Cardiac muscle cell (in vitro differentiated cells and primary cell): ENCODE measurements at places on chromosomes 5 and 9. TPM values are rescaled to one million over a fixed set of nuclear protein-coding genes. Genes with fewer than 3 reads are reported as not detected.
A peak's percentile ranks its signal among the peaks of the same experiment; 100 is the strongest.

SLC27A6 gene
- total RNA-seq = 41.3 and 64.0 TPM in 2 replicates

GRCh38 chr5:170393235-170393634, 4.1 kb upstream of the KCNMB1 start:
- no peaks in the 10 kb centered on the region for H3K27me3 ChIP-seq
- no peaks in the 10 kb centered on the region for H3K36me3 ChIP-seq
- H3K4me3 ChIP-seq = no peak overlapping the region
- DNase-seq = no peak

ZBED3 gene
- total RNA-seq = 2.3 and 4.3 TPM in 2 replicates

GRCh38 chr5:68007451-68007850, 208.1 kb upstream of the PIK3R1 start:
- no peaks in the 10 kb centered on the region for H3K4me1 ChIP-seq
- no peaks in the 10 kb centered on the region for H3K27me3 ChIP-seq
- H3K36me3 ChIP-seq = no peaks in the 10 kb centered on the region
- no peak overlapping the region for H3K27ac ChIP-seq
- H3K4me3 ChIP-seq = no peak overlapping the region
- peak; percentile 95 for DNase-seq

SHOC1 gene
- not detected in 2 replicates for total RNA-seq

- no peaks in the 10 kb centered on the region for H3K36me3 ChIP-seq
- no peak overlapping the region for H3K27ac ChIP-seq
- H3K4me3 ChIP-seq = no peak overlapping the region
- H3K4me1 ChIP-seq = no peaks in the 10 kb centered on the region
Observed at GRCh38 chr5:39314591-39314990, 49.7 kb downstream of the C9 start.

GRCh38 chr5:102795526-102795925, 40.4 kb downstream of the PAM start:
- H3K4me1 ChIP-seq = peaks cover 27% of the 10 kb centered on the region
- no peak for DNase-seq

C1QTNF2 gene
- total RNA-seq = not detected in 2 replicates

PPP1R26 gene
- 43.1 and 62.2 TPM in 2 replicates for total RNA-seq

GRCh38 chr5:180070756-180071530, 616 bp downstream of the RNF130 start:
- peaks cover 27% of the 10 kb centered on the region for H3K4me1 ChIP-seq
- no peaks in the 10 kb centered on the region for H3K27me3 ChIP-seq
- H3K36me3 ChIP-seq = no peaks in the 10 kb centered on the region
- H3K27ac ChIP-seq = peak overlapping the region; percentile 78

DNA sequence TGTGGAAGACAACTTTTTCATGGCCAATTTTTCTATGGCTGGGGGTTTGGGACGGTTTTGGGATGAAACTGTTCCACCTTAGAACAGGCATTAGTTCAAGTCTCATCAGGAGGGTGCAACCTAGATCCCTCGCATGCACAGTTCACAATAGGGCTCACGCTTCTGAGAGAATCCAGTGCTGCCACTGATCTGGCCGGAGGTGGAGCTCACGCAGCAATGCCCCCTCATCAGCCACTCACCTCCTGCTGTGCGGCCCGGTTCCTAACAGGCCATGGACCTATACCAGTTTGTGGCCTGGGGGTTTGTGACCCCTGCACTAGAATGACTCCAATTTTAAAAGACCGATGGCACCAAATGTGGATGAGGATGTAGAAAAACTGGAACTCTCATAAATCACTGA, 127.2 kb upstream of the IER5L start:
- no peak for DNase-seq
- H3K27me3 ChIP-seq = no peaks in the 10 kb centered on the region
- no peak overlapping the region for H3K27ac ChIP-seq
- no peaks in the 10 kb centered on the region for H3K36me3 ChIP-seq
- no peaks in the 10 kb centered on the region for H3K4me1 ChIP-seq
